NCI-H1092 (cell line): ENCODE measurements at places on chromosomes 3 and 15.

DNA sequence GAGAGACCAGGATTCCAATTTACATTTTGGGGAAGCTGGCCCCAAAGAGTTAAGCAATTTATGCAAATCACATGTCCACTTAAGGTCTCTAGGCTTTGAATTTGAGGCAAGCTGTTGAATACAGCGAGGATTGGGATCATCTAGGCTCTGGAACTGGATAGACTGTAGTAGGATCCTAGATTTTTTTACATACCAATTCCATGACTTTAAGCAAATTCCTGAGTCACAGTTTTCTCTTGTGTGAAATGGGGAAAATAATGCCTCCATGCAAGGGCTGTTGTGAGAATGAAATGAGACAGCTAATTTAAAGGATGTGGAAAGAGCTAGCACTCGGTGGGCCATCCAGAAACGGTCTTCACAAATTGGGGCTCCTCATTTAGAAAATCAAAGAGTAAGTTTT, 103.4 kb downstream of the MINAR1 start:
- DNase-seq, result no peak

DNA sequence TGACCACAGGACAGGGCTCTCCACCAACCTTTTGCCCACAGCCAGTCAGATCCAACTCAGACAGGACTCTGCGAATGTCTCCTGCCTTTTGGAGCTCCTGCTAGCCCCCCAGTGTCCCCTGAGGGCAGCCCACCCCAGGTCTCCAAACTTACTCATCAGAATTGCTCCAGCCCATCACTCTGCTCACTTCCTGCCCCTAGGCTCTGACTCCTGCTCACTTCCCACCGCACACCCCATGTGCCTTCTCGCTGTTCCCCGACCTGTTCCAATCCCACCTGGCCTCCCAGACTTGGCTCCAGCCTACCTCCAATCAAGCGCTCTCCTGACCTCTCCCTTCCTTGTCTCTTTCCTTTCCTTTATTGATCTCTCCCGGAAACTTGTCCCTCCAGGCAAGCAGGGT, 5.9 kb upstream of the STRA6 start:
- DNase-seq, result no peak

- DNase-seq, result no peak
Measured at GRCh38 chr3:66033241-66034138, 5.2 kb downstream of the MAGI1 start.

- no peak for DNase-seq
Measured at GRCh38 chr3:171092467-171092911, 66.0 kb upstream of the SLC2A2 start.

DNA sequence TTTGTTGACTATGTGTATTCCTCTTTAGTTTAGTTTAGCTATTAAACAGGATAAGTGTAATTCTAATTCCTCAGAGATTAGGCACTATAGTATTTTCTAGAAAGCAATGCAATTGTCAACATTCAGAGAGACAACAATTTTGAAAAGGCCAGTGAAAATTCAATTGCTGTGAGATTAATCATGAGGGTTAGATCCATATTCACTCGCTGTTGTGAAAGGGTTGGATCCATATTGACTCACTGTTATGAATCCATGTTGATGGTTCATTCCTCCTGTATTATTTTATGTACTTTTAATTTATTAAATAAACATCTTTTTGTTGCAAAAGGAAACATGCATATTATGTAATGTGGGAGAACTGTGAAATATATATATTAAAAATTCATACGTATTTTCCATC, 641 bp downstream of the TRAT1 start:
- no peak for DNase-seq

- DNase-seq, result no peak
Measured at GRCh38 chr3:40979962-40980361, 219.3 kb upstream of the CTNNB1 start.

- no peak for DNase-seq
Measured at GRCh38 chr15:71167445-71168165, 52.3 kb downstream of the THSD4 start.

GRCh38 chr15:100201376-100202280, 140.1 kb downstream of the ADAMTS17 start:
- no peak for DNase-seq

GRCh38 chr15:31932576-31932975, 97.7 kb upstream of the CHRNA7 start:
- DNase-seq, result no peak

- DNase-seq, result no peak
Measured at GRCh38 chr3:150094150-150094933, 123.6 kb upstream of the PFN2 start.

GRCh38 chr3:134325061-134325705, 49.1 kb downstream of the AMOTL2 start:
- DNase-seq, result no peak

DNA sequence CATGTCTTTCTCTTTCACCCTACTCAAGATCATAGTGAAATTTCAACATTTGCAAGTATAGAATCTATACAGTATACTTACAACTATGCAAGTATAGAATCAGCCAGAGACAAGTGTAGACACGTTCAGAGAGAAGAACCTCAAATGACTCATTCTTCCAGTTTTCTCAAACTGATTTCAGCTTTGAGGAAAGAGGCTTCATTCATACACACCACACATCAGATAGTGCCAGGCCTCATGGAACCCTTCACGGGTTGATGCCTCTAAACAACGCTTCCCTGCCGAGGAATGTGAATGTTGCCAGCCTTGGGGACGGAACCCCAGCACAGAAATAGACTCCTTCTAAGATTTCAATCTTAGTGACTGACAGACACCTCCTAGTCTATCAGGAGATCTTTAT, 135.7 kb downstream of the FOXP1 start:
- DNase-seq, result no peak

- no peak for DNase-seq
Measured at GRCh38 chr3:182786564-182787196, 6.6 kb upstream of the ATP11B start.

DNA sequence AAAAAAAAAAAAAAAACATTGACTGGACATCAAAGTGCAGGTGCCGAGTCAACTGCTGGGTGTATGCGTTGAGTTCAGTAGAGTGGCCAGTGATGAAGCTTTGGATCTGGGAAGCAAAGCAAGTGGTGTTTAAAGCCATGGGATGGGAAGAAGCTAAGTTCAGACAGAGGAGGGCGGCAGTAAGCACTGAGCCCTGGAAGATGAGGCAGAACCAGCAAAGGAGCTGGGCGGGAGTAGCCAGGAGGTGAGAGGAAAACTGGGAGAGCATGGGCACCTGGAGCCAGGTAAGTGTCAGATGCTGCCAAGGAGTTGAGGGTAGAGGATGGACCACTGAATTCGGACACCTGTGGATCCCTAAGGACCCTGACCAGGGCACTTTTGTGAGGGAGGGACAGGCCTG, 11.4 kb upstream of the GNAI2 start:
- DNase-seq, result no peak

DNA sequence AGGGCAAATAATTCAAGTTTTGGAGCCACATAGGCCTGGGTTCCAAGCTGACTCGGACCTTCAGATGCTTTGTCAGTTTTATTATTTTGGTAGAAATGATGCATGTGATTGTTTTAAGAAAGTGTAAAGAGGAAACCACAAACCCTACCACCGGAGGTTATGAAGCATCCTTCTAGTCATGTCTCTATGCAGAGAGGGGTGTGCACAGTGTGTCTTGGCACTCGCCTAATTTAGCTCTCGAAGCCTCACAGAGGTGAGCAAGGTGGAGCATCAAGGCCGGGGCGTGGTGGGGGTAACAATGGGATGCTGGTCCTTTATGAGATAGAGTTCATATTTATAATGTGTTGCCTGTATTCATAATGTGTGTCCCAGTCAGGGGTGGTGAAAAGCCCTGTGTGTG, 63.7 kb upstream of the SMAD6 start:
- no peak for DNase-seq

- DNase-seq, result no peak
Measured at GRCh38 chr3:39166134-39166710, 12.8 kb upstream of the CSRNP1 start.

DNA sequence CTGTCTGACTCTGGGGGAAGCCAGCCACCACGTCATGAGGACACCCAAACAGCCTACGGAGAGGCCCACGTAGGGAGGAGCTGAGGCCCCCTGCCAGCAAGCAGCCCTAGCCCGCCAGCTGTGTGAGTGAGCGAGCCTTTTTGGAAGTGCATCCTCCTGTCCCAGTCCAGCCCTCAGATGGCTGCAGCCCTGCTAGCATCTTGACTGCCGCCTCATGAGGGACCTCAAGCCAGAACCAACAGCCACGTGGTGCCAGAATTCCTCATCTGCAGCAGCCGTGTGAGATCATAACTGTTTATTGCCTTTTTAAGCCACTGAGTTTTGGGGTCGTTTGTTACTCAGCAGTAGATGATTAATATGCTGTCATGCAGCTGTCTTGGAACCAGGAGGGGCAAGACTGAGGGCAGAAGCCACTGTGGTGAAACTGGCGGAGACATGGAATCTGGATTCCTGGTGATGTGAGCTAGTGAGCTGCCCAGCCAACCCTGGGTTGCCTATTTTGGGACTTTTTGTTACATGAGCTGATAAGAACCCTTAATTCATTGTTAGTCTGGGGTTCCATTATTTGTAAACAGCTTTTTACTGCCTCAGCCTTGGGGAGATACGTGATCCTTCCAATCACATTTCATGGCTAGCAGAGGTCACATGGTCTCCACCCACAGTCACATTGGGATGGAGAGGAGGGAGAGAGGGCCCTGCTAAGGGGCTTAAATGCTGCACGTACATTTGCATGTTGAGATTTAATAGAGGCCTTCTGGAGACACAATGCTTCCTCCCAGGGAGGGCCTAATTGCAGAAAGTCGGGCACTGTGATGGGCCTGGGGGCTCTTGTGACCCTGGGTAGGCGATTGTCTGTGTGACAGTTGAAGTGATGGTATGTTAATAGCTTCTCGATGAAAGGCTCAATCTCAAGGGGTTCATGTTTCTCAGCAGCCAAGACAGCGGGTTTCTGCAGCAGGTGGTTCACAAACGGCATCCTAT, 73.8 kb downstream of the RPLP1 start:
- DNase-seq, result no peak

DNA sequence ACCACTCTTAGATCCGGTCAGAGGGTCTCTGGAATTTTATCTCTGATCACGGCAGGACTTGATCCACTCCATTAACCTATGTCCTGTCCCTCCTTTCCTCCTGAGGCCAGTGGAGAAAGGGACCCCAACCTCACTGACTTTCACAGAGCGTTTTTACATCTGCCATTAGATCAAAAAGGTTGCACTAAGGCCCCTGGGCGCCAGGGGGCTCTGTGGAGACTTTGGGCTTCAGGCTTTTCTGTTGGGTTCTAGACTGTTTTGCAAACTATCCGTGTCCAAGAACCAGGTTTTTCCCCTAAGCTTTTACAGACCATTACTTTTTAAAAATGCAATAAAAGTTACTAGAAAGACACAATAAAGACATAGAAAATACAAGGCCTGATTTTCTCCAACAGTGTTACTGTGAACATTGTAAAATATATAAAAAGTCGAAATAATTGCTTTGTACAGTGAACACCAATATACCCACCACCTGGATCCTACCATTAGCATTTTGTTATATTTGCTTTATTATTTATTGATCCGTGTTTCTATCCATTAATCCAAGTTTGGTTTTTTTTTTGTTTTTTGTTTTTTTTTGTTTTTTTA, 159.7 kb downstream of the POLR2M start:
- DNase-seq, result peak; percentile 19

DNA sequence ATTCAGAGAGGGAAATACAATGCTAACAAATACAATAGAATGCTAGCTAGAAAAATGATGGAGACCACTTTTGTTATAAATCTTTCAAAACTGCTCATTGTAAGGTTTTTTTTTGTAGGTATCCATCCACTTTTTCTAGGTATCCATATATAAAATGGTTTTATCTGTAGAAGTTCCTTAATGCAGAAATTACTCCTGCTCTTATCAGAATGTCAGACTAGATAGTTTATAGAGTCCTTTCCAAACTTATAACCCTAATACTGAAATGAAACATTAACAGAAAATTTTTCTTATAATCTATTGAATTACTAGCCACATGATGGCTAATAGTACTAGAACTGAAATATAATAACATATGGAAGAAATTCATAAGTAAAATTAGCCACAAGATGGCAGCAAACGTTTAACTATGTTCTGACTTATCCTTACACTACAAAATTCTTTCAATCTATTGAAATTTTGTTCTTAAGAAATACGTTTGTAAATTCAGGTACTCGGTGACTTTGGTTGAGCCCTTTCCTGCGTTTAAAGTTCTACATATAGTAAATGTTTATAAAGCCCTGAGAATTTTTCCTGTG, 58.5 kb downstream of the ECT2 start:
- DNase-seq, result peak; percentile 13

DNA sequence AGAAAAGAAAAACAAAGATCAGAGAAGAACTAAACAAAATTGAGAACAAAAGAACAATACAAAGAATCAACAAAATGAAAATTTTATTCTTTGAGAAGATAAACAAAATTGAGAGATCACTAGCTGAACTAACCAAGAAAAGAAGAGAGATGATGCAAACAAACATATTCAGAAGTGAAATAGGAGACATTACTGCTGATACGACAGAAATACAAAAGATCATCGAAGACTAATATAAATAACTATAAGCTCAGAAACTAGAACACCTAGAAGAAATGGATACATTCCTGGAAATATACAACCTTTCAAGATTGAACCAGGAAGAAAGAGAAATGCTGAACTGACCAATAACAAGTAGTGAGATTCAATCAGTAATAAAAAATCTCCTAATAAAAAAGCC, 533.1 kb upstream of the PPP2R3A start:
- no peak for DNase-seq

DNA sequence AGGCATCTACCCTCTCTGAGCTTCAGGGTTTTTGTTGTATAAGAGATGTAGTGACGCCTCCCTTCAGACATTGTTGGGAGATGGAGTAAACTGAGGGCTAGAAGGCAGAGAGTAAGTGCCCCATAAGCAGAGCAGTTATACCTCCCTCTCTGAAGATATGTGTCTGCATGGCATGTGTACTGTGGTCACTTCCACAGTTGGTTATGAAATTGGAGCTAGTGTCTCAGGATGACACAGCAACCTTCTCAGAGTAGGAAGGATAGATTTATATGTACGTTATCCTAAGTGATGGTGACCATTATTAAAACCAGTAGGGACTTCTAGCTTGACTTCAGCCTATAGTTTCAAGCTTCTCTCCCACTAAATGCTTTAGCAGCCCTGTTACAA, 17.9 kb downstream of the PXK start:
- DNase-seq, result no peak

- peak; percentile 1 for DNase-seq
Measured at GRCh38 chr3:28612232-28612631, 263.6 kb upstream of the AZI2 start.

GRCh38 chr3:28467414-28467813, 118.8 kb upstream of the AZI2 start:
- no peak for DNase-seq

DNA sequence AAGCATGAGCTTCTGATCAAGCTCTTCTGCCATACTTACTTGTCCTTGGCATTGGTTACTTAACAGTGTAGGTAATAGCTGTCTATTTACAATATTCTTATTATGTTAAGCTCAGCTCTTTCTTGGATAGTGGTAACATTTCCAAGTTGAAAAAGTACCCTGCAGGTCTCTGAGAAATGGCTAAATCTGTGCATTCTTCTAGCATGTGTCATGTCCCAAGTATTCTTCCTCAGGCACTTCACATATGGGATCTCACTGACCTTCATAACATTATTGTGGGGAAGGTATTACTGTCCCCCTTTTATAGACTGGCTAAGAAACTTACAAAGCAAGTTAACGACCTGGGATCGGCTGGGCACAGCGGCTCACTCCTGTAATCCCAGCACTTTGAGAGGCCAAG, 236.1 kb downstream of the RORA start:
- DNase-seq, result no peak
